Activated CD4-positive, CD25-positive, alpha-beta regulatory T cell treated with anti-CD3 and anti-CD28 coated beads, Interleukin-2, amount 50 U/mL, for 24 hours (primary cell): ENCODE measurements at places on chromosomes 3 and 15.
A peak's percentile ranks its signal among the peaks of the same experiment; 100 is the strongest.

DNA sequence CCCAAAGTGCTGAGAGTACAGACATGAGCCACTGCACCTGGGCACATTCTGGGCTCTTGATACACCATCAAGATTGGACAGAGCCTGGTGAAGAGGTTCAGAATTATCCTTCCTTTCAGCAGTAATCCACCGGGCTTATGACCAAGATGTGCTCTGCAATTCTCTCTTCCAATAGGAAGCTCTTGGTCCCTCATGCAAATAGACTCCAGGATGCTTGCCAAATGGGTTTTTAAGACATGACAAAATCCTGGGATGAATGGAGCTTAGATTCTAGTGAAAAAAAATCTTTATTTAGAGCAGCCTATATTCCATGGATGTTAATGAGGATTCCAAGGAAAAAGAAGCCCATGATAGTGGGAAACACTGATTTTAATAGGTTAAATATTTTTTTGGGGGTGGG is 119.1 kb downstream of the SV2B start:
- no peak for ATAC-seq

DNA sequence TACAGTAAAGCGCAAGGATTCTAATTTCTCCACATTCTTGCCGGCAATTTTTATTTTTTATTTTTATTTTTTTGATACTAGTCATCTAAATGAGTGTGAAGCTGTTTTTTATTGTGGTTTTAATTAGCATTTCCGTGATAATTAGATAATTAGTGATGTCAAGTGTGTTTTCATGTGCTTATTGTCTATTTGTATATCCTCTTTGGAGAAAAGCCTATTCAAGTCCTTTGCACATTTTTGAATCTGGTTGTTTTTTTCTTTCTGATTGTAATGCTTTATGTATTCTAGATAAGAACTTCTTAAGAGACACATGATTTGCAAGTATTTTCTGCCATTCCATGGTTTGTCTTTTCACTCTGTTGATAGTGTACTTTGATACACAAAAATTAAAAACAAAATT is 16.1 kb downstream of the CTDSPL2 start:
- ATAC-seq: no peak

GRCh38 chr3:134677196-134677986 is 26.6 kb upstream of the KY start:
- ATAC-seq: no peak

DNA sequence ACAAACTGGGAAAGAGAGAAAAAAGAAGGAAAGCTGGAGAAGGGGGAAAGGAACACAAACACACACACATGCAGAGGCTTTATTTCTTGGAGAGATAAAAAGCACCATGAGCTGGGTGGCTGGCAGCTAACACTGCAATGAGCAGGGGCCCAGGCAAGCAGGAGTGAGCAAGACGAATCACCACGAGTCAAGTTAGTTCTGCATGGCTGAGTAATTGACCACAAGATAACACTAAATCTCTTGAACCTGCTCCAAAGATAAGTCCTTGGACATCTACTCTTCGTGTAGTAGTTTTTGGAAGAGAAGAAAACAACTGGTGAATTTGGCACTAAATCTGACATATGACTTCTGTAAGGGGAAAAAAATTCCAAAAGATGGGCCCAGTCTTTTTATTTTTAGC is 100.9 kb downstream of the MYO5A start:
- ATAC-seq: peak; percentile 72

- no peak for ATAC-seq
These were observed 58.1 kb downstream of the TGFBR2 start for GRCh38 chr3:30664459-30664858.

DNA sequence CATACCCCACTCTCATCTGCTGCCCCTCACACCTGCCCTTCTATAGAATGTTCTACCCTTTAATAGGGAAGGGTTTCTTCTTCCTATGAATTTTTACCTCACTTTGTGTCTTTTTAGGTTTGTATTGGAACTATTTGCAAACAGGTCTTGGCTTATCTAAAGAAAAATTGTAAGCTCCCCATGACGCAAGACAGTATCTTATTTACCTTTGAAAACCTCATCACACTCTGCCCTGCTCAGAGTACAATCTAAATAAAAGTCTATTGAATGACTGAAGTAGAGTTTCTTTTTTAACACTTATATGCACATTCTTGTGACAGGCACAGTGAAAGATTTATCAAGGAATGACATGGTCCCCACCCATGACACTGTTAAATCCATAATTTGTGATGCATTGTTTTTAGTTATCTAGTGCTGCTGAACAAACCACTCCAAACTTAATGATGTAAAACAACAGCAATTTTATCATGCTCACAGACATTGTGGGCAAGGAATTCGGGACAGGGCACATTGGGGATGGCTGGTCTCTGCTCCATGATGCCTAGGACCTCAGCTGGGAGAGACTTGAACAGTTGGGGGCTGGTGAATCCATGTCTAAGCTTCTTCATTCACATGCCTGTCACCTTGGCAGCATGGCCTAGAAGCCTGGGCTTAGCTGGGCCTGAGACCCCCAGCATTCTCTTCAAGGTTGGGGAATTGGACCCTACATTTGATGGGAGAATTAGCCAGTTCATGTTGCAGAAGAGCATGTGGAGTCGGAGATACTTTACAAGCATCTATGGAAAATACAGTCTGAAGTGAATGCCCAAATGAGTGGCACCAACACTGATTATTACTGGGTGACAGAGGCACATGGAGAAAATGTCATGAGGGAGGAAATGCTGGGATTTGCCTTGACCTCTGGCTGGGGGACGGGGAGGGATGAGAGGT is 252.2 kb upstream of the CTDSPL start:
- ATAC-seq: no peak
